Fibroblast of upper back skin (primary cell): ENCODE measurements at places on chromosomes 11 and 22.
A peak's percentile ranks its signal among the peaks of the same experiment; 100 is the strongest.

GRCh38 chr11:73856031-73856567 lies 20.5 kb downstream of the COA4 start:
- DNase-seq = no peak

DNA sequence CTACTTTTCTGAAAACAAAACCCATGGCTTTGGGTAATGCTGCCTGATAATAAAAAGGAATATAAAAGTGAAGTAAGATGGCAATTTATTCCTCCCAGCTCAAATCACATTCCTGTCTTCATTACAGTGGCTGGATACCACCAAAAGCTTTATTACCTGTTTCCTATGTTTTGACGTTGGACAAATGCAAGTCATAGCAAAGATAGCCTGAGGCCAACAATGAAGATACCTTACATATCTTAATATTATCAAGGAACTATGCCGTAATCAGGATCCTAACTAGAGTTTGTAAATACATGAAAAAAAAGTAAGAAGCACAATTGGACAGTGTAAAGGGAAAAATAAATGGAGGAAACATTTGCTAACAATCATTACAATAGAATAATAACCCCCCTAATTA lies 202.4 kb downstream of the SOX6 start:
- no peak for DNase-seq

- no peak for DNase-seq
Measured at GRCh38 chr11:62926680-62927455, 5.7 kb upstream of the CHRM1 start.

DNA sequence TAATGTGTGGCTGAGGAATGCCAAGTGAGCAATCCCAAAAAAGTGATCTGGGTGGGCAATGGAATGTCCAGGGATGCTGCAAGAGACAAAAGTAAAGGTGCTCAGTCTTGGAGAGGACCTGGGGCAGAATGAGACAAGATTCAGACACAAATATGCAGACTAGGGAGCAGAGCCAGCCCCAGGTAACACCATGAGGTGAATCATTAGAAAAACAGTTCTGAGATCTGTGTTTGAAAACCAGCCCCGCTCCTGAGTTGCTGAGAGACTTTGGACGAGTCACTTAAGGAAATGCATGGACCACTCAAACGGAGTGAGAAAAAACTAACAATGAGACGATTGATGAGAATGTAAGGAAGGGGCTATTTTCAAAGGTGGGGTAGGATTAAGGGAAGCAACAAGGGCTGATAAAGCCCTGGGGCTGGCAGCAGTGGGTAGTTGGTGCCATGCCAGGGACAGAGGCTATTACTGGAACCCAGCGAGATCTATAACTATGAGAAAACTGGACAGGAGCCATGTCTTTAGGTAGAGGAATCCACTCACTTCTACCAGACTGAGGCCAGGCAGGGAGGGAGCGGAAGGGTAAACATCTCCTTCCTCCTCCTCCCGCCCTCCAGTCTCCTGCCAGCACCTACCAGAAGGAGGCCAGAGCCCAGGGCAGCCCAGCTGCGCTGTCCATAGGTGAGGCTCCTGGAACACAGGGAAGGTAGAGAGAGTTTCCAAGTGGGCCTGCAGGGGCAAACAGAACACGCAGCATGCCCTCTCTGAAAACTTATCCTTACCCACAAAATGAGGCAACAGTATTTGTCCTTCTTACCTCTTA lies 130.4 kb upstream of the TEAD1 start:
- no peak for DNase-seq

DNA sequence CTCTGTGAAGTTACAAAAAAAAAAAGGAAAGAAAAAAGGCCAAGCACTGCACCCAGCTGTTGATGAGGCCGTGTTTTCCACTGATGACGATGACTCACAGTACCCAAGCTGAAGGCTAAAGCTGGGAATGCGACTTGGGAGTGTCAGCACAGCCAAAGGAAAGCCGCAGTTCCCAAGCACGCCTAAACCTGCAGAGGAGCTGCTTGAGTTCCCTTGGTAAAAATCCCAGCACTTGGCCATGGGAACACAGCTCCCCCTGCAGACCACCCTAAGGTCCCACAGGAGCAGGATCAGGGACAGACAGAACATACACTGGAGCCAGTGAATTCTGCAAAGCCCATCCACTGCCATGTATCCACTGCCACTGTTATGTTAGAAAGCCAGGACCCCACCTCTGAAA lies 39.9 kb downstream of the SERGEF start:
- peak; percentile 87 for DNase-seq

DNA sequence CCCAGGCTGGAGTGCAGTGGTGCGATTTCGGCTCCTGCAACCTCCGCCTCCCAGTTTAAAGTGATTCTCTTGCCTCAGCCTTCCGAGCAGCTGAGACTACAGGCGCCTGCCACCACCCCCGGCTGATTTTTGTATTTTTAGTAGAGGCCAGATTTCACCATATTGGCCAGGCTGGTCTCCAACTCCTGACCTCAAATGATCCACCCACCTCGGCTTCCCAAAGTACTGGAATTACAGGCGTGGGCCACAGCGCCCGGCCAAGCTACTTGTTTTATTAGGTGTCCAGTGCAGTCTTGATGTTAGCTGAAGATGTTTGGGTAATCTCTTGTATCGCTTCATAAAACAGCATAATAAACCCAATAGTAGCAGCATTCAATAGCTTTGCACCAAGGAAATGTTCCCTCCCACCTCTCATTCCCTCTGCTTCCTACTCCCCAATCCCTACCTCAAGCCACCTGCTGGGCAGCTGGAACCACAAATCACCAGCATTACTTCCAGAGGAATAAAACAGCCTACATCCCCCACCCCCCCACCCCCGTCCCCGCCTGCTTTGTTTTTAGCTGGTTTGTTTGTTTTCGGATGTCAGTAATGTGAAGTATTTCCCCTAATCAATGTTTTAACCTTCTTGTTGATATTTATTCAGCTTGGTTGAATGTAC lies 11.0 kb upstream of the GRIK4 start:
- no peak for DNase-seq

DNA sequence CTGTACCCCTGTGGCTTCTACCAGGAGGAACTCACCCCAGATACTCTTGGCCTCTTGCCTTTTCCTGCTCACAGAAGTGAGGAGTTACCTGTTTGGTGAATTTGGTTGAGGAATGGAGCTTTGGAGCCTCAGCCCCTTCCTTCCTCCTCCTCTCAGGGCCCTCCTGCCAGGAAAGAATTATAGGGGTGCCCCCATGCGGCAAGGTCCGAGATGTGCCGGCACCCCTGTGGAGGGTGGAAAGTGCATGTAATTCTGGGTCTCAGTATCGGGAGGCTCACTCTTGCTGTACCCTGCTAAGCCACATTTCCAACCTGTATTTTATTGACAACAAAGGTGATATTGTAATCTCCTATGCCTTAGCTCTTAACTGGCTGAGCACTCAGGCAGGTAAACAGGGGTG lies 13.7 kb upstream of the IGSF22 start:
- no peak for DNase-seq

- DNase-seq = no peak
Measured at GRCh38 chr11:6245536-6245935, 6.6 kb downstream of the CNGA4 start.

DNA sequence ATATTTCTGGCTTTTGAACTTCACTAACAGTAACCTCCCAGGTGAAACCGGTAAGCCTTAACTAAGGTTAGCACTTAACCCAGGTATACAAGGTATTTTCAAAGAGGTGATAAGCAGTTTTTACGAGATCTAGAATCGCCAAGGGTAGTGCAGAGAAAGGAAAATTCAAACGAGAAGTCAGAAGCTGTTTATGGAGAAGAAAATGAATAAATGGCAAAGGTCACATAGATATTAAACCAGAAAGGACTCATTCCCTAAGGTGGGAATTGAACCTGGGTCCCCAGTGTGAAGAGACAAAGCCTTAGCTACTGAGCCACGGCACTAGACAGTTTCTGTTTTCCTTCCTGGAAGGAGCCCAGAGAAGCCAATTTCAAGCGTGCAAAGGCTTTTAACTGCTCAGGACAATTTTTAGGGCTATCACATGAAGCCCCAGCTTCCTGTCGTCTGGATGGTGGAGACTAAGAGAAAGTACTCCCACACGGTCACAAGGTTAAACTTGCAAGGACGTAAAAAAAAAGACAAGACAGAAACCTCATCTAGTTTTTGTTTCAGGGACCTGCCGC lies 5.7 kb upstream of the C1QTNF6 start:
- no peak for DNase-seq

DNA sequence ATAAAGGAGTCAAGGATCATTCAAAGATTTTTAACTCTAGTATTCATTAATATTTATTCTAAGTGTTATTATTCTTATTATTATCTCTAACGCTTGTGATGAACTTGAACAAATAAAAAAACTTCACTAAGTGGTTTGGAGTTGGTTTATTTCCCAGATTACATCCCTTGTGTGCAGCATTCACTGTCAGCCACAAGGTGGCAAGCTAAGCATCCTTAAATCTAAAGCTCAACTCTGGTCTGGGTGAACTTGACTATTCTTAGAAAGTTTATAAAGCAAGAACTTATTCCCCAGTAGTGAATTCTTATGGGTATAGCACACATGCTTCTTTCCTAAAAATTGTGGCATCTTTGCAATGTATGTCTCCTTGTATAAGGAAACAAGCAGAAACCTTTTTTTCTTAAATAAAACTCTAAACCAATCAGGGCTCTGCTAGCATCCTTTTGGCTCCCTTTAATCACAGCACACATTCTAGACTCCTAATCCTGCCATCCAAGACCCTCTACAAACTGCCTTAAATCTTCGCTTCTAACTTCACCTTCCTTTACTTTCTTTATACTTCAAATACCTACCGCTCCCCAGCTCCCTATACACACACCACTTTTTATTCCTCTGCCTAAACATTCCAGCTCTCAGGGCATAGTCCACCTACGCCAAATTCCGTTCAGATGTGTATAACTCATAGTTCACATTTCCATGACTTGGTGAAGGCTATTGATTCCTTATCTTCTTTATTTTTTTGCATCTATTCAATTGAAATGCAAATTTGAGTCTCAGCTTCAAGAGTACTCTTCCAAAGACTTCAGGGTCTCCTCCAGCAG lies 1068.8 kb downstream of the DLG2 start:
- peak; percentile 44 for DNase-seq

DNA sequence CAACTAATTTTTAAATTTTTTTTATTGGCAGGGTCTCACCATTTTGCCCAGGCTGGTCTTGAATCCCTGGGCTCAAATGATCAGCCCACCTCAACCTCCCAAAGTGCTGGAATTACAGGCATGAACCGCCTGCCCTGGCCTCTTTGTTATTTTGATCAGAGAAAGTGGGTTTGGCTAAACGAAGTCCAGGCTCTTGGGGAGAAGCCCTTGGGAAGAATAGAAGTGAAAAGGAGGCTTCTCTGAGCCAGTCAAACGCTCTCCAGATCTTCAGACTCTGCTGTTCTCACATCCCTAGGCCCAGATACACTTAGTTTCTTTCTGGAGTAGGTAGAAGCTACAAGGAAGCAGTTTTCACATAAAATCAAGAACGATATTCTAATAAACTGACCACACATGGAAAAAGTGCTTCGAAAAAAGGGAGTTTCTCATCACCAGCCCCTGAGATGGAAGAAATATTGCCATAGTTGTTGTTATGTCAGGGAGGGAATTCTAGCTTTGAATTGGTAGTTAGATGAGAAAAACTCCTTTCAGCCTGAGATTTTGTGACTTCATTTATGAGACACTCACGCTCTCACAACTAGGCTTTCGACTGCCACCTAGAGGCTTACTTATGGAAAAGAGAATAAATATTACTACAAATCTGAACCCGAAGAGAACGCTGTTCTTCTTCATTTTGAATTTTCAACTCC lies 41.7 kb upstream of the AQP11 start:
- peak; percentile 73 for DNase-seq

GRCh38 chr11:30424321-30424720 lies 101.4 kb downstream of the ARL14EP start:
- DNase-seq = no peak

GRCh38 chr11:6468712-6469495 lies 4.8 kb downstream of the TRIM3 start:
- peak; percentile 82 for DNase-seq

- DNase-seq = peak; percentile 4
Measured at GRCh38 chr11:112440518-112440917, 179.9 kb upstream of the PLET1 start.

- DNase-seq = no peak
Measured at GRCh38 chr11:18063862-18064434, 17.9 kb upstream of the TPH1 start.

DNA sequence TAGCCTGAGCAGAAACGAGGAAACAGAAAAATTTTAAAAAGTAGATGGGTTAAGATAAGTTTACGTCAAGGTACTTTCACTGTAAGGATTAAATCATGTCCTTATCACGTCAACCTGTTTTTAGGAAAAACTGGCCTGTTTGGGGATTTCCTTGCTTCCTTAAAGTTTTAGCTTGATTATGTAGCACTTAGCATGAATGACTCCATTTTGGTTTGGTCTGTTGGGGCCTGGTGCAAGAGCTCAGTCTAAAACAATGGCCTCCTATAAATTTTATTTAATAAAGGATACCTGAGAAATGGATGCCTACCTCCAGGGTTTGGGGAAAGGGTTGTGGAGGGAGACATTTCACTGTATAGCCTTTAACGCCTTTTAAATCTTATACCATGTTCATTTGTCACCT lies 33.2 kb upstream of the CSTF3 start:
- DNase-seq = no peak

GRCh38 chr11:112320668-112321067 lies 60.0 kb upstream of the PLET1 start:
- DNase-seq = peak; percentile 90

GRCh38 chr11:64876835-64877341 lies 1.5 kb downstream of the EHD1 start:
- DNase-seq = peak; percentile 55

- DNase-seq = peak; percentile 71
Measured at GRCh38 chr11:33475993-33476392, 218.8 kb downstream of the HIPK3 start.

DNA sequence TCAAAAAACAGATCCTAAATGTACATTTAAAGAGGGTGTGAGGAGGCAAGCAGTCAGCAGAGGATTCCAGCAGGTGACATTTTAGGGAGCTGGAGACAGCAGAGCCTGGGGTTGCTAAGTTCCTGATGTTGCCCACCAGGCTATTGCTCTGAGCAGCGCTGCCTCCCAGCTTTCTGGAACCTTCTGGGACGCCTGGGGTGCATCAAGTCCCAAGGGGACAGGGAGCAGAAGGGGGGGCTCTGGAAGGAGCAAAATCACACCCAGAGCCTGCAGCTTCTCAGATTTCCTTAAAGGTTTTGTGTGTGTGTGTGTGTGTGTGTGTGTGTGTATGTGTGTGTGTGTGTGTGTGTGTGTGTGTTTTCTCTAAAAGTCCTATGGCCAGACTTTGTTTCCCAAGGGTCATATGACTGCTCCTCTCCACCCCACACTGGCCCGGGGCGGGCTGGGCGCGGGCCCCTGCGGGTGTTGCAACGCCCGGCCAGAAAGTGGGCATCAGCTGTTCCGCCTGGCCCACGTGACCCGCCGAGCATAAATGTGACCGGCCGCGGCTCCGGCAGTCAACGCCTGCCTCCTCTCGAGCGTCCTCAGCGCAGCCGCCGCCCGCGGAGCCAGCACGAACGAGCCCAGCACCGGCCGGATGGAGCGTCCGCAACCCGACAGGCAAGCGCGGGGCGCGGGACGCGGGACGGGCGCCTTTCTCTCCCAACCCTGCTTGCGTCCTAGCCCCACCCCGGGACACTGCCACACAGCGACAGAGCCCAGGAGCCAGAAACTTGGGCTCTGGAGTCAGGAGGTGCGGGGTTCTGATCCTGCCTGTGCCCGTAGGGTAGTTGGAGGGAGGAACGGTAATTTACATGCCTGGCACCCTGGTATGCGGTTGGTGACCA lies at the start of gene HMOX1:
Gene HMOX1, plus strand, starts transcription at position 560 of the 887 bp plus-strand sequence. Its CDS starts 78 bp downstream, at position 638.
- DNase-seq = peak; percentile 84

GRCh38 chr11:114821621-114822412 lies 143.5 kb downstream of the NXPE2 start:
- no peak for DNase-seq
